Umbilical cord (tissue), 2 donors: ENCODE measurements at places on chromosomes 6 and 20. TPM values are rescaled to one million over a fixed set of nuclear protein-coding genes. Genes with fewer than 3 reads are reported as not detected.
A peak's percentile ranks its signal among the peaks of the same experiment; 100 is the strongest.

PGC gene
- total RNA-seq = 0.96 TPM

SIRPG gene
- 3.4 TPM for total RNA-seq

CASS4 gene
- 2.2 TPM for total RNA-seq

MAP1LC3A gene
- total RNA-seq = 27.2 TPM

ERMARD gene
- total RNA-seq = 9.6 TPM

SCRT2 gene
- not detected for total RNA-seq

ALDH8A1 gene
- 1.4 TPM for total RNA-seq

CNBD2 gene
- 0.48 TPM for total RNA-seq

CYP39A1 gene
- total RNA-seq = 11.8 TPM

CTCFL gene
- total RNA-seq = 2.6 TPM

HLA-DPA1 gene
- total RNA-seq = 24.8 TPM

DNA sequence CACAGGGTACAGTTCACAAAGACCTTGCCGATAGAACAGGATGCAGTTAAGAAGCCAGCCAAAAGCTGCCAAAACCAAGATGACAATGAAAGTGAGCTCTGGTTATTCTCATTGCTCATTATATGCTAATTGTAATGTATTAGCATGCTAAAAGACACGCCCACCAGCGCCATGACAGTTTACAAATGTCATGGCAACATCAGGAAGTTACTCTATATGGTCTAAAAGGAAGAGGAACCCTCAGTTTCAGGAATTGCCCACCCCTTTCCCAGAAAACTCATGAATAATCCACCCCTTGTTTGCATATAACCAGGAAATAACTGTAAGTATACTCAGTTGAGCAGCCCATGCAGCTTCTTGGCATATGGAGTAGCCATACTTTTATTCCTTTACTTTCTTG, 748.7 kb downstream of the QKI start:
- no peak for DNase-seq

GRCh38 chr6:55212156-55212555, 37.8 kb downstream of the HCRTR2 start:
- no peak for DNase-seq

- peak; percentile 63 for DNase-seq
Observed at GRCh38 chr20:42795111-42795695, 394.5 kb downstream of the PTPRT start.

- no peak for DNase-seq
Observed at GRCh38 chr20:50594231-50594590, 84.0 kb downstream of the PTPN1 start.

DNA sequence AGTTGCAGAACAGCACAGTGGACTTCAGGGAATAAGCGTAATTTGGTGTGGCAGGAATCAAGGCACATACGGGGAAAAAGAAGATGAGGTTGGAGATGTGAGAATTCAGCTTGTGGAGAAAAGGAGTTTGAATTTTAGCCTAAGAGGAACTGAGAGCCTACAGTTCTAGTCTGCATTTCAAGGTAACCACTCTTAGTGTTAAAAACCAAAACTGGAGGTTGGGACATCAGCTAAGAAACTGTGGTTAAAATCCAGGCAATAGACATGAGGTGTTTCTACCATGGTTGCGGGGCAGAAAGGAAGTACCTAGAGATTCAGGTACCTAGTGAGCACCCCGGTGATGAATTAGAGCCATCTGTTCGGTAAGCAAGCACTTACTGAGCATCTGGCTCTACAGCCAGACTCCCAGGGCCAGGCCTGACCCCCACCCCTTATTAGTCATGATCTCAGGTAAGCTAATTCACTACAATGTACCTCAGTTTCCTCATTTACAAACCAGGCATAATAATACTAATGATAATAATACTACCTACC, 44.4 kb downstream of the FAXC start:
- no peak for DNase-seq

DNA sequence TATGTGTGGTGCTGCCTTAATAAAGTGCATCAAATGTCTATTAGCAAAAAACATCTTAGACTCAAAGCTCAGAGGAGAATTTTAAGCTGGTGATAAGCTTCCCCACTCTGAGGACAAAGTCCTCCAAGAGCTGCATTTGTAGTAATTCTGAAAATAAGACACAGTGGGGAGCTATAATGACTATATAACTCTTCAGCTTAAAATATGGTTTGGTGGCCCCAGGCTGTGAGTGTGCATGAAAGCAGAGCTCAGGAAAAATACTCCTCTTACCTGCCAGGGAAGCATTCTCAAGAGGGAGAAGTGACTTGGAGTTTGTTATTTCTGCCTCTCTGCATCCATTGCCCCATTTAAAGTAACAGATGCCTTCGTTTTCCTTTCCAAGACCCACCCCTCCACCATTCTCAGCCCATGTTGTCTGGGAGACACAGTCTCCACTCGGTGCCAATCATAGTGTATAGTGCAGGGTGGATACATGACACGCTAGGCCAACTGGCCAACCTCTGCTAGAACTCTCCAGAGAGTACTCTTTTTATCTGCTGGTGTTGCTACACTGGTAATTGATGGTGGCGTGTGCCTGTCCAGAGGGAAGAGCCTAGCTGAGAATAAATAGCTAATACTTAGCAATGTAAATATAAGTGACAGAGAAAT, 229.2 kb downstream of the PHF3 start:
- DNase-seq = no peak

DNA sequence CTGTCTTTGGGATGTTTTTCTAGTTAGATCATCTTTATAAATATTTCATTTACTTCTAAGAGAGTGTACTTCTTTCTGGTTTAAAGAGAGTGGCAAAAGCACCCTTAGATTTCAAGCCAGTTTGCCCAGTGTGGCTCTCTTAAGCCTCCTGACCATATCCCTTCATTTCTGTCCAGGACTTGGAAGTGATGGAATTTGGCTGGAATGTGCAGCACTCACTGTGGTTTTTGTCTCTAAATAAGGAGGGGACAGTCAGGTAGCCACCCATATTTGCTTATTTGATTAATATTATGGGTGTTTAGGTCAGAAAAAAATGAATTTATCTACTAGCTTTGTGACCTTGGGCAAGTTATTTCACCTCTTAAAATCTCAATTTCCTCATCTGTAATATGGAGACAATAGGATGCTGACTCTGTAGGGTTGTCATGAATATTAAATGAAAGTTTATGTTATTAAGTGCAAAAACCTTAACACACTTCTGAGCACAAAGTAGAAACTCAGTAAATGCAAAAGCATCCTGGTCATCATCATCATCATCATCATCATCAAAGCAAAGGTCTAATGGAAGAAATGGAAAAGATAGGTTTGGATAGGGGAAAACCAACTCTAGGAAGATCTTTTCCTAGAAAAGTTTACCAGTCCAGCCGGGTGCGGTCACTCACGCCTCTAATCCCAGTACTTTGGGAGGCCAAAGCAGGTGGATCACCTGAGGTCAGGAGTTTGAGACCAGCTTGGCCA, 3.1 kb downstream of the CRYBG1 start:
- DNase-seq = no peak

GRCh38 chr20:1664911-1665310, 7.3 kb upstream of the SIRPG start:
- no peak for DNase-seq

GRCh38 chr6:136086686-136087085, 163.4 kb downstream of the MTFR2 start:
- DNase-seq = no peak

DNA sequence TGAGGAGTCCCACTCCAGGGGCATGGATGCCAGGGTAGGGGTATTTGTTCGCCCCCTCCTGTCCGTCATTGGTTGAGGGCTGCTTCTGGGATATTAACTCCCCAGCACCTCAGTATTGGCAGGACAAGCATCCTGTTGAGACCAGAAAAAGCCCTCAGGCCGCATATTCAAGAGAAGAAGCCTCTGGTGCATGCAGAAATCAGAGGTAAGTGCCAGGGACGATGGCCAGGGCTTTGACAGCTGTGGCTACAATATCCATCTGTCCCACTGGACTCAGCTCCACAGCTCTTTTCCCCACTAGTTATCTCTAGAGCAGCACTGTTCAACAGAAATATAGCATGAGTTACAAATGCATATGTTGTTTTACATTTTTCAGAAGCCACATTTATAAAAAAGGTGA, 651.3 kb downstream of the KIF16B start:
- no peak for DNase-seq

DNA sequence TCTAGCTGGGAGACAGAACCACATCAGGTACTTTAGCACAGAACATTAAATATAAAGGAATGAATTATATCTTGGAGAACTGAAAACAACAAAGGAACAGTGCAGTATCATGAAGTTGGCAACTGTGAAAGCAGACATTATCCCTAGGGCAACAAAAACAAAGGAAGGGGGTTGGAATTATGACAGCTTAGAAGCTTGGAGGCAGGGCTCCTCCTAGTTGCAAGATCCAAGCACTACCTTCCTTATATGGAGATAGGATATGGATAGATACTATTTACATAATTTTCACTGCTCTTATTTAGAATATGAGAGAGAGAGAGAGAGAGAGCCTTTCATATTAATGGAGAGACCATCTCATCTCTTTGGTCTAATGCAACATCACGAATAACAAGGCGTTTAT, 27.0 kb downstream of the TMEM14A start:
- DNase-seq = no peak

- no peak for DNase-seq
Observed at GRCh38 chr6:33566182-33567084, 13.6 kb downstream of the BAK1 start.

DNA sequence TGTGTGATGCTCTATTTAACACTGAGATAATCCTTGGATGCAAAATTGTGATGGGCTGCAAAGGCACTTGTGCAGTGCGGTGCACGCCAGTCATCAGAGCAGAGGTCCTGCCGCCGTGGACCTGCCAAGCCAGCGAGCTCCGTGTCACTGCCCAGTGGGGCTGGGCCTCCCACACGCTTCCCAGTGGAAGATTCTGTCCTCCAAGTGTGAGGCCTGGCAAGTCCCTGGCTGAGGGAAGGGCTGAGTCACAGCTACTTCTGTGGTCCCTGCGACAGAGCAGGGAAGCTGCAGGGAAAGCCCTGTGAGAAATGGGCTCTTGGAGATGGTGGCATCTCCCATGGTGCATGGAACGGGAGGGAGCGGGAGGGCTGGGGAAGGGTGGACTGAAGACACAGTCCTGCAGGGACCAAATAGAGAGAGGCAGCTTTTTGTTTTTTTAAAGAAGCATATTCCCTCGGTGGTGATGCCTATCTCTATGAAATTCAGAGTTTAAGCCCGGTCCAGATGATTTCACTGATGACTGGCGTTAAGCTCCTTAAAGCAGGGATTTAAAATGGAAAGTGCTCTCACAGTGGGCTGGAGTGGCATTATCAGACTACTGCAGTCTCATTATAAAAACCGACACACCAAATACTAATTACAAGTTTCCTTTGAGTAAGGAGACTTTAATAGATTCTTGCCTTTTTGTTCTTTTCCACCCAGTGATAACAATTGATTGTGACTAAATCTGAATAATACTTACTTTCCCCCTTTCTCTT, 413.7 kb downstream of the QKI start:
- DNase-seq = no peak

DNA sequence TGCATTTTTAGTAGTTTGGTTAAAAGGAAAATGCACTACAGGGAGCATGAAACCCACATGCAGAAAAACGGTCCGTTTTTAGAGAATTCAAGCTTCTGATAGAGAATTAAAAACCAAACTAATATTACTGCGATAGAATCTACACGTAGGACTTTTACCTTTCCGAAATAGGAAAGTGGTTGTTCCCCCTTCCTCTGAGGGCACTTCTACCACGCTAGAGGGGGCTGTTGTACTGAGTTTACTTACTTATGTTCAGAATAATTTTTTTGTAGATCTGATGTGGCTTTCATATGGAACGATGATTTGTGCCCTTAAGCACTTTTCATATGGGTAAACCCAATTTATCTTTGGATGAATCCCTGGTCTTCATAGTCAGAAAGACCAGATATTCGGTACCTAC, 264.3 kb upstream of the PLN start:
- peak; percentile 55 for DNase-seq

- DNase-seq = no peak
Observed at GRCh38 chr6:143501851-143502250, 9.7 kb downstream of the FUCA2 start.

DNA sequence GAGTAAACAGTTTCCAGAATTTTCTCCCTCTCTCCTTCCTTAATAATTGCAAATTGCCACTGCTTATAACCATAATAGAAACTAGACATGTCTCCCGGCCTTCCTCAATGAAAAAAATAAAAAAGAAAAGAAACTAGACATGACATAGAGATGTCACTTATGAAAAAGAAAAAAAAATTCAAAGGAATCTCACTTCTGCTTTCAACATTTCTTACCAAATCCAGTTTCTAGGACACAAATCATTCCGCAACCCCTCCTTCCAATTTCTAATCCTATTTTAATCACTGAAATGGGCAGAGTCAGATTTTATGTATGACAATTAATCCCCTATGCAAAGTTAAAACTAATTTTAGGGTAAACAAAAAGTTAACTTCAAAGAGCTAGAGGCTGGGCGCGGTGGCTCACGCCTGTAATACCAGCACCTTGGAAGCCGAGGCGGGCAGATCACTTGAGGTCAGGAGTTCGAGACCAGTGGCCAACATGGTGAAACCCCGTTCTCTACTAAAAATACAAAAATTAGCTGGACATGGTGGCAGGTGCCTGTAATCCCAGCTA, 40.1 kb upstream of the EEF1A1 start:
- DNase-seq = no peak

GRCh38 chr6:152503546-152503945, 133.6 kb downstream of the SYNE1 start:
- no peak for DNase-seq

GRCh38 chr20:5885866-5886265, 64.5 kb downstream of the TRMT6 start:
- DNase-seq = no peak

- no peak for DNase-seq
Observed at GRCh38 chr6:14283600-14284235, 166.1 kb downstream of the CD83 start.

- peak; percentile 64 for DNase-seq
Observed at GRCh38 chr20:8118760-8119159, 13.3 kb upstream of the PLCB1 start.

DNA sequence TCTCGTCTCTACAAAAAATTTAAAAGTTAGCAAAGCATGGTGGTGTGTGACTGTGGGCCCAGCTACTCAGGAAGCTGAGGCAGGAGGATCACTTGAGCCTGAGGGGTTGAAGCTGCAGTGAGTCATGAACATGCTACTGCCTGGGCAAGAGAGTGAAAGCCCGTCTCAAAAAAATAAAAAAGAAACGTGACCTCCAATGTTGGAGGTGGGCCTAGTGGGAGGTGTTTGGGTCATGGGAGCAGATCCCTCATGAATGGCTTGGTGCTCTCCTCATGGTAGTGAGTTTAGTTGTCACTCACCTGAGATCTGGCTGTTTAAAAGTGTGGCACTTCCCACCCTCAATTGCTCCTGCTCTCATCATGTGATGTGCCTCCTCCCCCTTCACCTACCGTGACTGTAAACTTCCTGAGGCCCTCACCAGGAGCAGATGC, 24.3 kb downstream of the RBL1 start:
- DNase-seq = no peak
